Sigmoid colon (tissue), 7 donors: ENCODE measurements at places on chromosomes 1 and 21.

- no peak for DNase-seq
Measured at GRCh38 chr1:214005708-214006107, 17.9 kb downstream of the PROX1 start.

GRCh38 chr1:28480308-28480707 lies 25.5 kb upstream of the RCC1 start:
- DNase-seq: no peak

- no peak for DNase-seq
Measured at GRCh38 chr1:94303005-94303404, 65.6 kb upstream of the ARHGAP29 start.

DNA sequence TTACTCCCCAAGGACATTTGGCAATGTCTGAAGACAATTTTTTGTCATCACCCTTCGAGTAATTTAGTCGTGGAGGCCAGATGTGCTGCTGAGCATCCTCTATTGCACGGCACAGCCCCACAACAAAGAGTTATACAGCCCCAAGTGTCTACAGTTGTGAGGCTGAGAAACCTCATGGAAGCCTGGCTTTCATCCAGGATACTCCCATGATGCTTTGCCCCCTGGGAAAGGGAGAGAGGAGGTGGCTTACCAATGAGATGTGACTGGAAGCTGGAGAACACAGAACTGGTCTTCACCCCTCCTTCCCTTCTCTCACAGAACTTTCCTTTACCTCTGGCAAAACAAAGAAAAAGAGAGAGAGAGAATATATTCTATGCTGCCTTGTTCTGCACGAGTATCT lies 150.9 kb upstream of the VAMP3 start:
- DNase-seq: no peak

- DNase-seq: no peak
Measured at GRCh38 chr1:107529511-107530149, 388.8 kb downstream of the NTNG1 start.

DNA sequence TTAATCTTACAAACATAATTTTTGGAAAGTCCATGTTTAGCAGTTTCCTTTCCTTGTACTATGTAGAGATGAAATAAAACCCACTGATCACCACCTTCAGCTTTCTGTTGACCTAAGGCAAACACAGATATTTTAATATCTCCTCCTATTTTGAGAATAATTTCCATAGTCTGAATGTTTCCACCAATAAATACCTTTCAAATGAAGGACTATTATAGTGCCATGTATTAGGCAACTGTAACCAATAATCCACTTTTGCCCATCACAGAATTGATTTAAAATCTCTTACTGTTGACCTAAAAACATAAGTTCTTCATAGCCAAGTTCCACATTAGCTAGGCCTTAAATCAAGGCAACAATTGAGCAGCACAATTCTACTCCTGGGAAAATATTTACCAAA lies 1.8 kb downstream of the CDC42BPA start:
- DNase-seq: no peak

- no peak for DNase-seq
Measured at GRCh38 chr21:38392661-38393060, 105.6 kb downstream of the ERG start.

- DNase-seq: no peak
Measured at GRCh38 chr1:62367005-62367557, 47.8 kb upstream of the KANK4 start.

GRCh38 chr1:243261390-243261789 lies 5.5 kb downstream of the SDCCAG8 start:
- DNase-seq: no peak

GRCh38 chr1:186207391-186208085 lies 167.5 kb downstream of the TPR start:
- no peak for DNase-seq

DNA sequence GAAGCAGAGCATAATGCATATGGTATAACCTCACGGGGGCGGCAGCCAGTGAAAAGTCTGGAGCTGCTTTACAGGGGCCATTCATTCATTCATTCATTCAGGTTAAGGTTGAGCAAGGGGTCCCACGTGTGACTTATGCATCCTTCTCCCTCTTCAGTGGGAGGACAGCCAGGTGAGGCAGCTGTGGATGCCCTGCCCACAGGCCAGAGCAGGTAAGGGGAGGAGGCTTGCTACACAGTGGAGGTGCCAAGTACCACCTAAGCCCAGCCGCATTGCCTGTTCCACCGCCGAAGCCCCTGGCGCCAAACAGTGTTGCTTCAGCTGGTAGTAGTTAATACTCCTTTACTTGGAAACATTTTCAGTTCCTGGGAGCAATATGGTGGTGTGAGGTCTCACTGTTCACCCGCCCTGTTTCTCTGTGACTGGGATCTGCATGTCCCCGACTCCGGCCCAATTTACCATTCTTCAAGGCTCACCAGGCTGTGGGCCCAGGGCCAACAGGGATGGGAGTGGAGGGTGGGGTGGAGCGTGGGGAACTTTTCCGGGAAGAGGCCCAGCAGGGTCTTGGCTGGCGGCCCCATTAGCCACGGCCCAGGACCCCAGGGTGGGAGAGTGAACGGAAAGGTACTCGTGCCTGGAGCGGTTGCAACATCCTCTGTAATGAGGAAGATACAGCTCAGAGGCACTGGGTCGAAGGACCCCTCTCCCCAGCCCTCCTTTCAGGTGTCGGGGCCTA lies 722 bp upstream of the PODN start:
- DNase-seq: peak; percentile 88

DNA sequence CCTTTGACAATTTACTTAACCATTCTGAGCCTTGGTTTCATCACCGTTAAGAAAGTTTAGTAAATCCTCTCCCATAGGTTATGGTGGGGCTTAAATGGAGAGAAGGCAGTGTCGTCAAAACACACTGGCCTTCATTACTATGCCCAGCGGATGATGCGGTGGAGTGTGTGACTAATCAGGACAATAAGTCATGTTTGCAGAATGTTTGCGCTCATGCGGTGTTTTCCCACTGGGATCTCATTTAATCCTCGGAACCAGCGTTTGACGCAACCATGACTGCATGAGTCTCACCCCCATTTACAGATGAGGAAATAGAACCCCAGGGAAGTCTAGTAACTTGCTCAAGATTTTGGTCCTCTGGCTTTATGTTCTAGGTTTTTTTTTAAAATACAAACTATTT lies 17.5 kb downstream of the SLC26A9 start:
- peak; percentile 44 for DNase-seq

DNA sequence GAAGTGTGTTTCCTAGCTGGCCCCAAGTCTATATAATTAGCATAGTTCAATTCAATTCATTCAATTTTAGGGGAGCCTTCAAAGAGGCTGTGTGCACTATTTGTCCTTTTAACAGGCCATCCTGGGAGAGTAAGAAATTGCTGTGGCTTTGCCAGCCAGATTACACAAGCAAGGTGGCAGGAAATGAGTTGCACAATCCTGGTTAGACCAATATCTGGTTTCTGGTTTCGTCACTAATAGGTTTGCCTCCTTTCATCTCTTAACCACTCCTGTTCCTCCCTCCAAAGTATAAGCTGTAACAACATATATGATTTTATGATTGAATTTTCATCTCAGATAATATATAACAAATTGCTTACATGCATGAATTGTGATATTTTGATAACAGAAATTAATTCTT lies 84.1 kb upstream of the NEGR1 start:
- DNase-seq: no peak

- no peak for DNase-seq
Measured at GRCh38 chr1:98903261-98903660, 101.4 kb downstream of the PLPPR5 start.

- no peak for DNase-seq
Measured at GRCh38 chr1:161511018-161511755, 5.9 kb downstream of the FCGR2A start.

DNA sequence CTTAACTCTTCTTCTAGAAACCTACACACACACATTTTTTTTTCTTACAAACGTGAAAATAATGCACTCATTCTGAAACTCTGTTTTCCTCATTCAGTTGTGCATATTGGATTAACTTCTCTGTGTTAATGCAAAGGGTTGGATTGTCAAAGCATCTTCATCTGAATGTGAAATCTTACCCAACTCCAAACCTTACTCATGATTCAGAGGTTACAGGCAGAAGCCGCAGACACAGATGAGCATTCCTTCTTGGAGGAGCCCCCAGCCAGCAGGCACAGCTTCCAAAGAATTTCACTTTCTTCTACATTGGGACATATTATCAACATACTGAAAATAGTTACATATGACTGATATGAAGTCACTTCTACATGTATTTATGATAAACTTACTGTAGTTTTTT lies 15.7 kb downstream of the PATJ start:
- no peak for DNase-seq

- DNase-seq: no peak
Measured at GRCh38 chr1:6794164-6794563, 8.9 kb downstream of the CAMTA1 start.

- peak; percentile 82 for DNase-seq
Measured at GRCh38 chr1:203673550-203674411, 47.1 kb downstream of the ATP2B4 start.

- DNase-seq: no peak
Measured at GRCh38 chr21:37566790-37567615, 200.4 kb downstream of the DYRK1A start.
